Effector memory CD4-positive, alpha-beta T cell (primary cell): ENCODE measurements at places on chromosomes 7 and 10.

- no peak for DNase-seq
These were observed 64.8 kb downstream of the SORBS1 start for GRCh38 chr10:95496246-95496911.

- no peak for DNase-seq
These were observed 81.4 kb downstream of the ABCB5 start for GRCh38 chr7:20696803-20697333.

- no peak for DNase-seq
These were observed 8.8 kb downstream of the ADAP1 start for GRCh38 chr7:945556-946255.

DNA sequence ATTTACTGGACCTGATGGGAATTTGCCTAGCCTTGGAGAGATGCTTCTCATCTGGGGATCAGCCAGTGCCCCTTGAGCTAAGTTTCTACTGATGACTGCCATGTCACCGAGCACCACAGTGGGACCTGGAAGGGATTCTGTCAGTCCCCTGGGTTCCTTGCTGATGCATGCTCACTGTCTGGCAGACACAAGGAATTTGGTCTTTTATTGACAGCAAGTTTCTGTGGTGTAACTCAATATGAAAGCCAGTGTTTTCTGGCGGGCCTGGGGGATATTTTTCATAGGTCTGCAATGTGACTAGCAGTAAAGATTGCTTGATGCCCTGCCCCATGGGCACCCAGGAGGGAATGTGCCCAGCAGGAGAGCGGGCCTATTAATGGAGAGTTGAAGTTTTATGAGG is 30.7 kb downstream of the MAP3K8 start:
- no peak for DNase-seq

DNA sequence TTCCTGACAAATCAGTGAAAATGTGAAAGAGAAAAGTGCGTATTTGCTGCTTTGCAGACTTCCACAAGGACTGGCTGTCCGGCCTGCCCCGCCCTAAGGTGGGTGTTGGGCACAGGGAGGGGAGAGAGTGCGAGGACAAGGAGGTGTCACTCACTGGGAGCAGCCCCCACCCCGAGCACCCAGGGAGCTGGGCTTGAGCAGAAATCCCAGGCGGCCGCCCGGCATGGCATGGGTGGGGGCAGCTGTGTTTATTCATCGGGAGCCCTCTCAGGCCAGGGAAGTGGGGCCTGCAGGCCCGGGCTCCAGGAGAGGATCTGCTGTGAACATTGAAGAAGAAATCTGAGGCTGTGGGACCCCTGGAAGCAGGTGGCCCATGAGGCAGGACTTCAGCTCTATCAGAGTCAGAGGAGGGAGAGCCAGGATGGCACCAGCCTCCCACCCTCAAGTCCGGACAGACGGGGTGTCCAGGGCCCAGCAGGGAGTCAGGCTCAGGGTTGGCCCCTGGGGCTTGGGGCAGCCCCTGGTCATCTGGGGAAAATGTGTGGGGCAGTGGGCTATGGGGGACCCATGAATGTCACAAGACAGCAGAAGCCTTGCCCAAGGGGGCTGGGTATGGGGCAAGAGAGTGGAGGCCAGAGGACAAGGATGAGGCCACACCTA is 164.4 kb upstream of the PPP2R2D start:
- no peak for DNase-seq

DNA sequence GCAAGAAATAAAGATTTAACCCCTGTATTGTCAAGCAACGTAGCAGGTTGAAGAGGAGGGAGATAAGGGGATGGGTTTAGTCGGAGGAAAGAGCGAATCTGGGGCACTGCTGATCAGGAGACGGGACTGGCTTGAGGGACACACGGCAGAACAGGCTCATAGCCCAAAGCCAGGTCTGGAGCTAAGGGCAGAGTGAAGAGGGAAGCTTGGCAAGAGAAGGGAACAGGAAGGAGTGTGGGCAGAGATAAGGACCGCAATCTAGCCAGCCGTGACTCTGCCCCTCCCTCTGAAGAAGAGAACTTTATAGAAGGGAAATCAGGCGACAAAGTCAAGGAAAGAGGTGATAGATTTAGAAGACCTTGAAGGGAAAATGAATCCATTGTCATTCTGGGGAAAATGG is 67.6 kb downstream of the CAV1 start:
- no peak for DNase-seq

DNA sequence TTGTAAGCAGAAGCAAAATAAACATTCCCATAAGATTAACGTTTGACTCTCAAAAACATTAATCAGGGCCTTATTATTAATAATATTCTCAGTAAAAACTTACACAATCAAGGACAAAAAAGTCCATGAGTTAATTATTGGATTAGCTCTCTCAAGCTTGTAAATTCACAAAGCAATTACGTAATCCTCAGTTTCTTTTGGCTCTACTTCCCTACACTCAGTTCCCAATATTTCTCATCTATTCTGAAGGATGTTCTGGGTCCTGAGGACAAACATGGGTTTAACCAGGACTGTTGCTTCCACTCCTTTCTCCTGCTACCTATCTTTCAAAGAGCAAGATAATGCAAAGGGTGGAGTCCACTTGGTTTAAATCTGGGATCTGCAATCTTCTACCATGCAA is 15.1 kb downstream of the FBXL13 start:
- DNase-seq: no peak

GRCh38 chr7:51220226-51220625 is 96.4 kb downstream of the COBL start:
- DNase-seq: no peak

DNA sequence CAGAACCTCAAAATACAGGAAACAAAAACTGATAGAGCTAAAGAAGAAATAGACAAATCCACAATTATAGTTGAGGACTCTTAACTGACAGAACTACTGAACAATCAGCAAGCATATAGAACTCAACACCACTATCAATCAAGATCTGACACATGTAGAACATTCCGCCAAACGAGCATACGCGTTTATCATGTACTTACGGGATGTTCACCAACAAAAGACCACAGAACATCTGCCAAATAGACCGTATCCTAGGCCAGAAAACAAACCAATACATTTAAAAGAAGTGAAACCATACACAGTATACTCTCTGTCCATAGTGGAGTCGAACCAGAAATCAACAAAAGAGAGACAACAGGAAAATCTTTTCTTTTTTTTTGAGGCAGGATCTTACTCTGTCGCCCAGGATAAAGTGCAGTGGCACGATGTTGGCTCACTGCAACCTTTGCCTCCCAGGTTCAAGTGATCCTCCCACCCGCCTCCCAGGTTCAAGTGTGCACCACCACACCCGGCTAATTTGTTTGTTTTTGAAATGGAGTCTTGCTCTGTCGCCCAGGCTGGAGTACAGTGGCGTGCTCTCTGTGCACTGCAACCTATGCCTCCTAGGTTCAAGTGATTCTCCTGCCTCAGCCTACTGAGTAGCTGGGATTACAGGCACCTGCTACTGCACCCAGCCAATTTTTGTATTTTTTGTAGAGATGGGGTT is 5.1 kb downstream of the GNA12 start:
- no peak for DNase-seq

- DNase-seq: no peak
These were observed 74.1 kb downstream of the ZMYND11 start for GRCh38 chr10:209357-209756.

- no peak for DNase-seq
These were observed 954.9 kb downstream of the CNTNAP2 start for GRCh38 chr7:147071536-147071935.

DNA sequence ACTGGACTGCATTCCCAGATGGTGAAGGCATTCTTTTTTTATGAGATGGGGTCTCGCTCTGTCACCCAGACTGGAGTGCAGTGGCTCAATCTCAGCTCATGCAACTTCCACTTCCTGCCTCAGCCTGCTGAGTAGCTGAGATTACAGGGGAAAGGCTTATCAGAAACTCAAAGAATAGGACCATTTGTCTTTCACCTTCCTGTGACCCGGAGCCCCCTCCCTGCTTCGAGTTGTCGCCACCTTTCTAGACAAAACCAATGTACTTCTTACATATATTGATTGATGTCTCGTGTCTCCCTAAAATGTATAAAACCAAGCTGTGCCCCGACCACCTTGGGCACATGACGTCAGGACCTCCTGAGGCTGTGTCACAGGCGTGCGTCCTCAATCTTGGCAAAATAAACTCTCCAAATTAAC is 1.8 kb upstream of the METTL27 start:
- DNase-seq: no peak

- DNase-seq: no peak
These were observed 112.6 kb downstream of the RNF32 start for GRCh38 chr7:156753229-156753560.

DNA sequence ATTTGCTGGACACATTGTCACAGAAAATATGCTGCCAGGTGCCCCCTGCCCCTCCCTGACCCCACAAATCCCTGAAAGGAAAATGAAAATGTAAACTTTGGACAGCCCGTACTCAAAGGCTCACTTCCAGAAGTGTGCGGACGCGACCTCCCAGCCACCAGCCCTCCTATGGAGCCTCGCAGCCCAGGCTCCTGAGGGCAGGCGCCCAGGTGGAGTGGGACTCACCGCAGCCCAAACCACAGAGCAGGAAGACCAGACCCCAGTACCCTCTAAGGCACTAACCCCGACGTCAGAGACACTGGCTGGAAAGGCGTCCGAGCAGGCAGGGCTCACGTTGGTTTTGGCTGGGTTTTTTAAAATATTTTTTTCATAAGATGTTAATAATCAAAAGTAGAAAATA is 57.3 kb downstream of the CSGALNACT2 start:
- no peak for DNase-seq

GRCh38 chr10:3166496-3167290 is 5.9 kb downstream of the PITRM1 start:
- DNase-seq: no peak

- DNase-seq: no peak
These were observed 118.8 kb downstream of the NRP1 start for GRCh38 chr10:33215635-33216034.

GRCh38 chr10:48725708-48726107 is 41.0 kb downstream of the WDFY4 start:
- no peak for DNase-seq

- no peak for DNase-seq
These were observed 98.0 kb downstream of the SPAG6 start for GRCh38 chr10:22443175-22443901.

DNA sequence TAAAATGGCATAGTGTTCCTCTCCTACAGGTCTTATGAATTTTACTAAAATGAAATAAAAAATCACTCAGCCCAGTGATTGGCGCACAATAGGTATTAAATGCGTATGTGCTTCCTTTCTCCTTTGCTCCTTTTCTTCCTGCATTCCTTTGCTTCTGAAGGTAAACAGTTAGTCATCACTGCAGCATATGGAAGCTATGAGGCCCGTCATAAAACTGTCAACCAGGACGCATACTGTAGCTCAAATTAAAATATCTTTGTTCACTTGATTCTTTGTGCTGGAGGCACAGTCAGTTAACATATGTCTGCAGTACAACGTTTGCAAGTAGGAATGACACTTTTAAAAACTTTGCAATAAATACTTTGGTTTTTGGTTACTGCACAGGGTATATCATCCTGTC is 374.7 kb downstream of the TCERG1L start:
- no peak for DNase-seq

- DNase-seq: no peak
These were observed 50.9 kb downstream of the EBF3 start for GRCh38 chr10:129912986-129913695.

DNA sequence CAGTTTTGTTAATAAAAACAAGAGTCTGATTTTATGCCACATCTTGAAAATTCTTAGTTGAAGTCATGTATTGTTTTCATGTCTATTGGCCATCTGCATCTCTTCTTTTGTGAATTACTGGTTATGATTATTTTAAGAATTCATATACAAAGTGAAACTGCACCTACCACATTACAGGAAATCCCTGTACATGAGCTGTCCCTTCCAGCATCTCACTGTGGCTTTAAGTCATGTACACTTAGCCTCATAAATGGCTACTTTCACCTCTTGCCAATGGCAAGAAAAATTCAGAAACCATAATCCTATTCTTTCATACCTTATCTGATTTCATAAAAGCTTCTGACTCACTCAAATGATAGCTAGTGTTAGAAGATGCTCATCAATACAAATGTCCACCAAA is 48.6 kb downstream of the CRTAC1 start:
- no peak for DNase-seq

DNA sequence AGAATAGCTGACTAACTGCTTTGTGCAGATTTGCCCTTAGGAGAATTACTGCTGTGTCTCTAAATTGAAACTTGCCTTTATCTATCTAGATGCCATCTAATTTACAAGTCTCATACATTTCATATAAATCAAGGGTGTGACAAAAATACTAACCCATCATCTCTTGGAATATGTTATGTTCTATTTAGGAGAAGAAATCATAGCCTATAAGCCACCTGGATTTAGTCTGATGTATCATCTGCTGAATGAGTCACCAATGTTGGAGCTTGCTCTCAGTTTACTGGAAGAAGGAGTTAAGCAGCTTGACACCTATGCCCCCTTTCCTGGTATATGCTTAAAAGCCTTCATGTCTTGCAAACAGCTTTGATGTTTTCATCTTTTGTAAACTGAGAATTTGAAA is 43.5 kb downstream of the NUP205 start:
- DNase-seq: no peak

DNA sequence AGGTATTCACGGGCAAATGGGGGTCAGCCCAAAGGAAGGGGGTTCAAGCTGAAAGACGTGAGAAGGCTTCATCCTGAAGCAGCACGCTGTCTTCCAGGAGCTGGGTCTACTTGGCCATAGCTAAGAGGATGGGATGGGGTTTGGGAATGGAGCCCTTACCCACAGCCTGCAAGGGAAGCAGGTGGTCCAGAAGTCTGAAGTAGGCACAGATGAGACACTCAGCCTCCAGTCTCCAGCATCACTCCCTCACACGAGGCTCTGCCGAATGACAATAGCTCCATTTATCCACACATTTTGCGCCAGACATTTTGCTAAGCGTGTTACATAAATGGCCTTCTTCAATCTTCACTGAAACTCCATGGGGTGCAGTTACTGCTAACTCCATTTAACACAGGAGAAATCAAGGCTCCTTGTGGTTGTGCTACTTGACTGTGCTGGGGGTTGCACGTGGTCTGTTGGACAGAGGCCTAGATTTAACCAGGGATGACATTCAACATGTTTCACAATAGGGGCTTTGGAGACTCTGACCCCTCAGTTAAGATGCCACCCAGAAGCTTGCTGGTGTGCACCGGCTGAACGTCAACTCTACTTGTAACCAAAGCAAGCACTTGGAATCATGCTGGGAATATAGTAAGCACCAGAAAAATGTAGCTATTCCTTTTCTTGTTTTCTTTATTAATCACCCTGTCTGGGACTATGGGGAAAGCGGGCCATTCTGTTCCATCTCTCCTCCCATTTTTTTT is 85.3 kb downstream of the FAM241B start:
- no peak for DNase-seq

GRCh38 chr7:116165717-116166116 is 44.6 kb upstream of the TES start:
- DNase-seq: no peak

- no peak for DNase-seq
These were observed 66.7 kb downstream of the SORCS3 start for GRCh38 chr10:104707602-104708459.
